Mesenteric fat pad (tissue), 1 donor: ENCODE measurements at places on chromosomes 1 and 21.

DNA sequence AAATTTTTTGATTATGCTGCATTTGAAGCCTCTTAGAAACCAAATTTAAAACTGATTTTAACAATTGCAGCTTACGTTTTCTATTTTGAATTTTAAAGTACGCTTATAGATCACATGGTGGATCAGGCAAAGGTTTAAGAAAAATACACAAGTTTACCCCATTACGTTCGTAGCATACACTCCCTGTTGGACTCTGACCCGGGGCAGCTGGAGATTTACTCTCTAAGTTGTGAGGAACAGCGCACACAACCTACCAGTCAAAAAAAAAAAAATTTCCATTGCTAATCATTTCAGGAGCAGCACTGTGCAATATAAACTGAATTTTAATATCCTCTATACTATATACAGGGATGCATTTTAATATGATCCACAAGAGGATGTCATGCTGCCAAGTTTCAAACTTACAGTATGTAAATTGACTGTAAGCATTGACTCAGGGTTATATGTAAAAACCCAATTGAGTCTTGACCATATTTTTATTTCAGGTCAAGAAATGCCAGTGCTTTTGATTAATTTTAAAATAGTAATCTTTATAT, 20.4 kb downstream of the CSDE1 start:
- DNase-seq, result no peak

DNA sequence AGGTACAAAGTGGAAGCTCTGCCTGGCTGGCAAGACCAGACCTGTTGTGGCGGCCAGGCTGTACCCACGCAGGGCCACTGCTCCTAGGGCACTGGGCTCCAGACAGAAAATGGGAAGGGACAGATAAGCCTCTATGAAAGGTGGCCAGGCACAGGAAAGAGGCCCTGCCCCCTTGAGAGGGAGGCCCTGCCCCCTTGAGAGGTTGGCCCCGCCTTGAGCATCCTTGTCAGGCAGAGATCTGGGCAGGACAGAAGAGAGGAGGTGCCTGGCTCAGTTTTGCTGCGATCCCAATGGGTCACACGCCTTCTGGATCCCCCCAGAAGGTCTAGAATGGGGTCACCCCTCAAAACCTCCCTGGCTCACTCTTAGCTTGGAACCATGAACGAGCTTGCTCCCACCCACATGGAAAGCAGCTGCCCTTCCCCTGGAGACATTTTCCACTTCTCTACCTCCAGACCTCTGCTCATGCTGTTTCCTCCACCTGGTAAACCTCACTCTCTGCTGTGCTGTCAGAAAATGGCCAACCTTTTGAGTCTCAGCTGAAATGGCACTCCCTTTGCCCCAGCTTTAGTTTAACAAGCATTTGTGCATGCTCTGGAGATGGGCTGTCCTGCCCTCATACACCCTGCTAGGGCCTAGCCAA, 17.5 kb upstream of the ECE1 start:
- no peak for DNase-seq

- DNase-seq, result no peak
Observed at GRCh38 chr1:66214901-66215300, 319.1 kb upstream of the SGIP1 start.

GRCh38 chr1:233905416-233906051, 1.1 kb downstream of the SLC35F3 start:
- DNase-seq, result no peak

GRCh38 chr1:92708368-92708950, 76.4 kb downstream of the EVI5 start:
- no peak for DNase-seq

GRCh38 chr1:15559189-15559810, 25.6 kb downstream of the AGMAT start:
- no peak for DNase-seq

DNA sequence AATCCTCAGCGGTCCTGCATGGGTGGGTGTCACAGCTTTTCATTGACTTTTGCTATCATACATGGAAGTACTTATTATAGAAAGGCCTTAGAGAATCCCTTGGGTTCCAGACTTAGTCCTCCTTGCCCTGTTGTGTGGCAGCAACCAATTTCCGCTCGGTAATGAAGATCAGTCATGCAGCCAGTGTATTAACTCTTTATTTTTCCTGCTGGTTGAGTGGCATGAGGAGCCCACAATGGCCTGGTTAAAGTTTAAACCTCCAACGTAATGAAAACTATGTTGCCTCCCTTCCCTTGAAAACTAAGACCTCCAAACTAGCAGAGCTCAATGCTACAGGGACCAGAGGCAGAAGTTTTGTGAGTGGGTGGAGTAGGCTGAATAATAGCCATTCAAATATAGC, 20.0 kb downstream of the CITED4 start:
- DNase-seq, result no peak

GRCh38 chr1:118321840-118322239, 136.8 kb upstream of the SPAG17 start:
- no peak for DNase-seq

GRCh38 chr21:42424914-42425541, 21.3 kb downstream of the UBASH3A start:
- peak; percentile 65 for DNase-seq

GRCh38 chr21:38470755-38471154, 27.5 kb downstream of the ERG start:
- DNase-seq, result no peak

DNA sequence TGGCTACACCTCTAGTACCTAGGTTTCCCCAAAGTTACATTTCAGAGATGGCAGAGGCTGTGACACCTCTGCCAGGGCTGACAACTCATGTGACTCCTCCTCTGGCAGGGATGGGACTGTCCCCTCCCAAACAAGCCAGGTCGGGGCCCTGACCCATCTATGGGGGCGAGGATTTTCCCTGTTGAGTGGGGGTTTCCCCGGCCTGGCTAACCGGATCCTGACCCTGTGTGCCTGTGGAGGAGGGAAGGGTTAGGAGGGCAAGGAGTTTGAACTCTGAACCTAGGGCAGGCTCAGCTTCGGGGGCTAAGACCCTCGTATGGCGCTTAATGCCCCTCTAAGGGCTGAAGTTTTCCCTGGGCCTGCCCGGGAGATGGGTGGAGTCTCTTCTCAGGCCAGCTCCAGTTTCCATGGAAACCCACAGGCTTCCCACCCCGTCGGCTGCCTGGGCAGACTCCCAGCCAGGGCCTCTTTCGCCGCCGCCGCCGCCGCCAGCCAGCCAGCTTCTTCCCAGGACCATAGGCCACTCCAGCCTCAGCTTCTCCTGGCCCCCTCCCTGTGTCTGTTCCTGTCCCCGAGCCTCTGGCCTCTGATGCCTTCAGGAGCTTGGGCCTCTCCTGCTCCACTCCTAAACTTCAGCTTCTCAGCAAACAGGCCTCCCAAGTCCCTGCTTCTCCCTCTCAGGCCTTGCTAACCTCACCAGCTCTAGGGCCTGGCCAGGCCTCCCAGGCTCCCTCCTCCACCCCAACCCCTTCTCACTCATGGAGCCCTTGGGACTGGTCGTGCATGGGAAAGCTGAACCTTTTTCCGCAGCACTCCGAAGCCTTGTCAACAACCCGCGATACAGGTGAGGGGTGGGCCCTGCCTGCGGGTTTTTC, at the start of gene BTBD19:
TSS of gene BTBD19 (plus strand) at position 461 of the 875 bp plus-strand sequence. CDS start at position 759, 298 bp downstream.
- no peak for DNase-seq

DNA sequence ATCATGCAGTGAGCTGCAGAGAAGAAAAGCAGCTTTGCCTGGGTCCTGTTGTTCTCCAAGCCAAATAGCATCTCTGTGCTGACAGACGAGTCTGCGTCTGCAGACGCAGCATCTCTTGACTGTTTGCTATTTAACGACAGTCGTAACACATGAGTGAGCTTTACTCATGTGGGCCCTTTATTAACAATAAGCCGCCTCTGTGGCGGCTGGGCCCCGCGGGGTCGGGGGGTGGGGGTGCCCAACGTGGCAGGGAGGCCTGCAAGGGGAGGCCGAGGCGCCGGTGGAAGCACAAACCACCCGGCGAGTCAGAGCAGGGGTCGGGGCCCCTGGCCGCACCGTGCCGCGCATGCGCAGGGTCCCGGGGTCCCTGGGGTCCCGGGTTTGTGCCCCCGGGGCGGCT, 435.1 kb downstream of the KIF26B start:
- no peak for DNase-seq

- no peak for DNase-seq
Observed at GRCh38 chr1:100188617-100189016, 10.6 kb upstream of the LRRC39 start.

- DNase-seq, result no peak
Observed at GRCh38 chr21:31514598-31514997, 144.9 kb upstream of the SOD1 start.

DNA sequence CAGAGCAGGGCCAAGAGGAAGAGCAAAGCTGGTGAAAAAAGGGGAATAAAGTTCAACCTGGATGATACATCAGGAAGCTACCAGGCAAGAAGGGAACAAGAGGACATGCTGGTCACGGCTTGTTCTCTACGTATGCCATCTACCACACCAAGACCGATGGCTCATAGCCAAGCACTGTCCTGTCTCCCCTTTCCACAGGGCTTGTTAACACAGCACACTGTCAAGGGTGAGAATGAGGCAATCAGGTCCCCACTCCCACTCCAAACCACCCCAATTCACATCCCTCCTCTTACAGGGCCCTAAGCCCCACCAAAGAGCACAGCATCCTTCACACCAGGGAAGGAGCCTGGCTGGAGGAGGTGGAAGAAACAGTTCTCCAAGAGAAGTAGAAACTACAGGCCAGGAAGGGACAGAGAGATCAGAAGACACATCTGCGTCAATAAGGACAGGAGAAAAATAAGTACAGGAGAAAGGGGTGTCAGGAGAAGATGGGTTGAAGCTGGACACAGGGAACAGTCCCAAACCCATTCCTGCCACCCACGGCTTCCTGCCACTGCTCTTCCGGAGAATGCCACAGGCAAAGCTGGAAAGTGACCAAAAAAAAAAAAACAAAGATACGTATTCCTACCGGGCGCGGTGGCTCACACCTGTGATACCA, 923 bp upstream of the SHC1 start:
- no peak for DNase-seq

GRCh38 chr1:218464871-218465270, 119.7 kb downstream of the TGFB2 start:
- DNase-seq, result no peak
